ENCODE measurements at places on chromosomes 13 and 19.

DNA sequence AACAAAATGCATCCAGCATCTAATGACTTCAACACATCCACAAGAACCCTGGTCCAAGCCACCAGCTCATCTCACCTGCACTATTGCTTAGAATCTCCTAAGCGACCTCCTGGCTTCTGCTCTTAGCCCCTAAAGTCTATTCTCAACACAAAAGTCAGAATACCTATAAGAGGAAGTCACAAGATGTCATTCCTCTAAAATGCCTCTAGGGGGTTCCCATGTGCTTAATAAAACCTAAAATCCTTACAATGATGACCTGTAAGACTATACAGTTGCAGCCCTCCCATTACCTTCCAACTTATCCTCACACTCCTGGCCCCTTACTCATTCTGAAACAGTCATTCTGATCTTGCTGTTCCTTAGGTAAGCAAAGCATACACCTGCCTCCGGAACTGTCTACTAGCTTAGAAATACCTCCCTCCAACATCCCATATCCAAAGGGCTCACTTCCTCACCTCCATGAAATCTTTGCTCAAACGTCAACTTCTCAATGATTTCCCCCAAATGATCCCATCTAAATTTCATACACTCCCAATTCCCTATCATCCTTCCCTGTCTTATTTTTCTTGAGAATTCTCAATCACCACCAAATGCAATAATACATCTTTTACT lies 10.0 kb downstream of the ATP7B start:
- peak; percentile 45 for DNase-seq

GRCh38 chr13:38538422-38538821 lies 148.5 kb upstream of the FREM2 start:
- DNase-seq, result no peak

DNA sequence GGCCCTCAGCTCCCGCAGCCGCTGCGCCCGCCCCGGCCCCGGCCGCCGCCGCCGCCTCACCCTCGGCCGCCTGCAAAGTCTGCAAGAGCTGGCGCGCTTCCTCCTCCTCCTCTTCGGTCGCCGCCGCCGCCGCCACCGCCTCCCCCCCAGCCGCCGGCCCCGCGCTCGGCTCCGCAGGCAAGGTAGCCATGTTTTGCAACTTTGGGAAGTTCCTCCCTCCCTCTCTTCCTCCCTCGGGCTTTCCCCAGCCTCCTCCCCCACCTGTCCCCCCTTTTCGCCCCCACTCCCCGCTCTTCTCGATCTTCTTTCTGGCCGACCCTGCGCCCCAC lies 433 bp downstream of the SIX5 start:
- no peak for DNase-seq

- no peak for DNase-seq
Measured at GRCh38 chr19:17942181-17942580, 9.4 kb downstream of the CCDC124 start.

GRCh38 chr13:81171065-81171647 lies 830.2 kb upstream of the SPRY2 start:
- DNase-seq, result peak; percentile 1

DNA sequence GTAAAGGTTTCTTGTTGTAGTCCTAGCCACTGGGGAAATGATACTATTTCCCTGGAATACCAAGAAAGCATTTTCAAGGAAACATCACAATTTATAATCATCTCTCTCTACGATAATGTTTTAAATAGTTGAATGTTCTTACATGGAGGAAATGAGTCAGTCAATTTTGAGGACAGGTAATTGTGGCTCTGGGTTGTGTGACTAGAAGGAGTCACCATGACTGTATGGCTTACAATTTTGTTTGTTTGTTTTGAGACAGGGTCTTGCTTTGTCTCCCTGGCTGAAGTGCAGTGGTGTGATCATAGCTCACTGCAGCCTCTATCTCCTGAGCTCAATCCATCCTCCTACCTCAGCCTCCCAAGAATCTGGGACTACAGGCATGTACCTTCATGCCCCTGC lies 47.4 kb downstream of the COG3 start:
- no peak for DNase-seq

- no peak for DNase-seq
Measured at GRCh38 chr19:46357846-46358583, 11.1 kb downstream of the PPP5C start.

DNA sequence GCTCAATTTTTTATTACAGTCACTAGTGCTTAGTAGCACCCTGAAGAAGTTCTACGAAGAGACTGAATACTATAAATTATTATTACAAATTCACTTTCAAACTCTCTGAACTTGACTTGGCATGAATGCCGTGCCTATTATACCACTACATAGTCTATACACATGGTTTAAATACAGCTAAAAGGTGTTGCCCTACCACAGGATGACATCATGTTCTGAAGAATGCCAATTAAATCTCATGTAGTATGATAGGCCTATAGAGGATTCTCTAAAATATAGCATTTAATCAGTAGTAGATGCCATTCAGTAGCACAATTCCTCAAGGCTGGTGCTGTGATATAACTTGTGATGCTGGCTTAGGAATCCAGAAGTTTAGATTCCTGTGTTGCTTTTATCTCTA lies 16.7 kb upstream of the POSTN start:
- DNase-seq, result no peak

DNA sequence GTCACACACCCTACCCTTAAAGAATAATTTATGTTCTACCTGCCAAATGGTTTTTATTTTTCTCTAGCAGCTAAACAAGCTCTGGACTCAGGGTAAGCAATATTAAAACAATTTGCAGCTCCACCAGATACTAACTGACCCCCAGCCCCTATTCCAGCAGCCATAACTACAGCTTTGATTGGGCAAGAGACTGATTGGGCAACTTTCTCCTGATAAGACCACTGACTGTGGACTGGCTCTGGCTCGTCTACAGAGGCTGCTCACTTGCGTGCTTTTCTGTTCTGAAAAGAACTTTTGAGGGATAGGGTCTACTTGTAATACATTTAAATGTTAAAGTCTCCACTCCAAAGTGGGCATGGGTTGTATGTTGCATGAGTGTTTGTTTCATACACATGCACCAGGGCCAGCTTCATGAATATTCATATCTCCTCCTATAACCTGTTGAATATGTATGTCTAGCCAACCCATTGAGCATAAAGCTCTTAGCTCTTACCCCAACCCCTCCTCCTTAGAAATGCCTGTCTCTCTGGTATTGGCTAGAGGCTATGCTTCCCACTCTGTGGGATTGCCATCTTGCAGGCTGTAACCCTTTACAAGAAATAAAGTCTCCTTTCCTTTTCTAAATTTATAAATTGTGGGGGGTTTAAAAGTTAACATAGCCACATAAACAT lies 19.9 kb downstream of the OR7A5 start:
- no peak for DNase-seq

All from HTR-8/SVneo (cell line).